Occipital lobe (tissue), 3 donors: ENCODE measurements at places on chromosomes 2 and 18.

DNA sequence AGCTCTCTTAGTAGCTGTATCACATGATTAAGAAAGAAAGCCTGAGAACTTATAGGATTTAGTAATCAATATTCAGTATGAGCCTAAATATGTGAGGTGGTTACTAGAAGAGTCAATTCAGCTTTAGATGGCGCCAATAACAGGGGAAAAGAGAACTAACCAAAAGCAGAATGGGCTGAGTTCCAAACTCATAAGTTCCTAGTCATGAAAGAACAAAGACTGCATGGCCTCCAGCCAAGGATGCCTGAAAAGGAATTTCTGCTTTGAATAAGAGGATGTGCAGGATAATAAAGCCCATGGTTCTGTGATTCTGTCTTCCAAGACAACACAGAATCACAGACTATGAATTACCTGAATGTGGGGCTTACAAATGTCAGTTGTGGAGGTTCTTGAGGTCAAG, 196.5 kb downstream of the SATB2 start:
- peak; percentile 29 for DNase-seq

DNA sequence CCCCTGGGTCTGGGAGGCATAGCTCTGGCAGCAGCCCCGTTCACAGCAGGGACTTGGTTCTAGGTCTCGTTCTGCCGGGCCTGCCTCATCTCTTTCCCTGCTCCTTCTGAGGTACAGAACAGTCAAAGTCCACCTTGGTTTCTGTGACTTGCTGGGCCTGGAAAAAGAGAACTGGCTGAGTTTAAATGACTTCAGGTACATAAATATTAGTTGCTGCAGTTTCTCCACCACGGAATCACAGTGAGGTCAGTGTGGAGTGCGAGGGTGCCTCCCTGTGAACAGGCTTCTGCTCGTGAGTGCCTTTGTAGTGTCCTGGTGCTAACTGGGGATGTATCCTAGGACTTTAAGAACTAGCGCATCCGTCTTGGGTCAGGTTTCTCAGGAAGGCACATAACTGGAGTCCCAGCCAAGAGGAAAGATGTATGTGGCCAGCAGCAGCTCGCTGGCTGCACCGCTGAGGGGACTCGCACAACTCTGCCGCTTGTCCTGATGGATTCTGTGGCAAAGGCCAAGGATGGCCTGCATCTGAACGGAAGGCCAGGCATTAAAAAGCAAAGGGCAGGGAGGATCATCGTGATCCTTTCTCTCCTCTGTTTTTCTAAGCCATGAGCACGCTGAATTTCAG, 188.6 kb downstream of the SH3RF3 start:
- DNase-seq = no peak

DNA sequence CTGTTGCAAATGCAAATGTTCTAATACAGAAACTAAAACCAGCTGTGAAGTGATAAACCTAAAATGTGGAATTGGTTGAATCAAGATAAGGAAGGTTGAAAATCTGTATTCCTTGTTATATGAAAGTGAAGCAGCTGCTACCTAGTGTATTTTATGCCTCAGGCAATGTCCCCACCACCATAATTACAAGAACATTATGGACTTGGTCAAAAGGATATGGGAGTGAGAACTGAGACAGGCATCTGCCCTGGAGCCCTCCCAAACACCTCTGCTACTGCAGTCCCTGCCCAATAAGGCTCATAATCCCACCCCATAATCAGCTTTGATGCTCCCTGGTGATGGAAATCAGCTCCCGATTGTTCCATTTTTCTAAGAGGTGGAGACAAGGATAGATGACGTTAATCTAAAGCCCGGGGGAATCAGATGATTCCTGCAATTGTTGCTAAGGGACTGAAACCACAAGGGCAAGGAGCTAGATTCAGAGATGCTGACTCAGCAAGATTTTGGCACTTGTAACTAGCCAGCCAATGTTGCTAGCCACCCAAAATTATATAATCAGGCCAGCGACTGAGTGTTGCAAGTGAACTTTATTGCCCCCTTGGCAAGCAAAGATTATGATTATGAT, 69.5 kb downstream of the EVA1A start:
- DNase-seq = no peak

GRCh38 chr2:139271149-139271548, 491.0 kb upstream of the NXPH2 start:
- DNase-seq = no peak

GRCh38 chr2:187393211-187393610, 54.8 kb downstream of the CALCRL start:
- no peak for DNase-seq

GRCh38 chr2:2101924-2102323, 229.2 kb downstream of the MYT1L start:
- DNase-seq = no peak

GRCh38 chr2:186593523-186593922, 3.7 kb downstream of the ITGAV start:
- no peak for DNase-seq

DNA sequence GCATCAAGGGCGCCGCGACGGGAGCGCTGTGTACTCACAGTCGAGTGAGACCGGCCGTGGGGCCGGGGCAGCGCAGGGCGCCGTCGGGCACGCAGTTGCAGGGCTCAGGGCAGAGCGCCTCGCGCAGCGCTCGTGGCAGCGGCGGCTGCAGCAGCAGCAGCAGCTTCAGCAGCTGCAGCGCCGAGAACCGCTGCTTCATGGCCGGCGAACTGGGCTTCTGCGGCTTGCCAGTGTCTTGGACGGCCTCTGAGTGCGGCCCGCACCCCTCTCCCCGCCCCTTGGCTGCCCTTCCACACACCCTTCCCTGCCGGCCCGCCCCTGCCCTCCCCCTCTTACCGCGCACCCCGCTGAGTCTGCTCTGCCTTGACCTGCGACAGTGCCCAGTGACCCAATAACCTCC, at the start of gene LHCGR:
LHCGR (minus strand) TSS at position 252 of the 400 bp plus-strand sequence; CDS start at position 199, 53 bp downstream.
- DNase-seq = no peak

GRCh38 chr2:127220768-127221527, 849 bp upstream of the CYP27C1 start:
- no peak for DNase-seq

GRCh38 chr2:108417254-108417653, 31.8 kb upstream of the GCC2 start:
- no peak for DNase-seq

- DNase-seq = no peak
Measured at GRCh38 chr2:96828436-96828835, 12.4 kb downstream of the CNNM3 start.

- no peak for DNase-seq
Measured at GRCh38 chr2:99805930-99806476, 316.2 kb upstream of the REV1 start.

DNA sequence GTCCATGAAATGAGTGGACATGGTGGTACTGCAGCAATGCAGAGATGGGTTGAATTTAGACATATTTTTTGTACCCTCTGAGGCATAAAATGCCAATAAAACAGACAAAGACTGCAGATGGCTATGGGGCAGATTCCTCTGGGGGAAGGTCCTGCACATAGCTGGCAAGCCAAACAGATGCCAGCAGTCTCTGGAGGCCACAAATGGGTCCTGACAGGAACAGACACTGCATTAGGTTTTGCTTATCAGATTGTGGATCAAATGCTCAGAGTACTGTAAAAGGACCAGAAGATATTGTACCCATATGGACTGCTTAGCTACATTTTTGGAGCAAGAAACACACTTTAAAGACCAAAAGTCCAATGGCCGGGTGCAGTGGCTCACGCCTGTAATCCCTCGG, 40.9 kb upstream of the ORC2 start:
- no peak for DNase-seq

DNA sequence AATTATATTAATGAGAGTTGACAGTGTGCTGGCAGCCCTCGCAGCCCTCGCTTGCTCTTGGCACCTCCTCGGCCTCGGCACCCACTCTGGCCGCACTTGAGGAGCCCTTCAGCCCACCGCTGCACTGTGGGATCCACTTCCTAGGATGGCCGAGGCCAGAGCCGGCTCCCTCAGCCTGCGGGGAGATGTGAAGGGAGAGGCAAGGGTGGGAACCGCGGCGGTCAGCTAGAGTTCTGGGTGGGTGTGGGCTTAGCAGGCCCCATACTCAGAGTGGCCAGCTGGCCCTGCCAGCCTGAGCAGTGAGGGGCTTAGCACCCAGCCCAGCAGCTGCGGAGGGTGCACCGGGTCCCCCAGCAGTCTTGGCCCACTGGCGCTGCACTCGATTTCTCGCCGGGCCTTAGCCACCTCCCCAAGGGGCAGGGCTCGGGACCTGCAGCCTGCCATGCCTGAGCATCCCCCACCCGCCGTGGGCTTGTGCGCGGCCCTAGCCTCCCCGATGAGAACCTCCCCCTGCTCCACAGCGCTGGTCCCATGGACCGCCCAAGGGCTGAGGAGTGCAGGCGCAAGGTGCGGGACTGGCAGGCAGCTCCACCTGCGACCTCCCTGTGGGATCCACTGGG, 68.2 kb upstream of the LRRTM4 start:
- no peak for DNase-seq

DNA sequence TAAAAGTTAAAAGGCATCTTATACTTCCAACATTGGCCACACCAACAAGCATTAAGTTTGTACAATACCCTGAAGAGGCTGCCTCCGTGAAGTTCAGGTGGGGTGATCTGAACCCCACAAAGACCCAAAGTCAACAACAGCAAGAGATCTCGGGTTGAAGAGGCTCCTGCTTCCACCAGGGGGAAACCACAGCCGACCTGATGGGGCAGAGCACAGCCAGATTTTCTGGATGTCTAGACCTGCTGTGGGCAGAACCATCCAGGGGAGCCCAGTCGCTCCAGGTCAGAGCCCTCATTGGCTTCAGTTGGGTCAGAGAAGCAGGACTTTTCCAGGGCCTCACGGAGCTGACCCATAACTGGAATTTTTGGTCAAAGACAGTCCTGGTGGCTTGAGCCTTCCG, 66.5 kb upstream of the ACKR3 start:
- DNase-seq = no peak

GRCh38 chr2:150129921-150130575, 357.4 kb downstream of the RND3 start:
- no peak for DNase-seq

GRCh38 chr18:2905854-2906703, 59.3 kb downstream of the EMILIN2 start:
- no peak for DNase-seq

DNA sequence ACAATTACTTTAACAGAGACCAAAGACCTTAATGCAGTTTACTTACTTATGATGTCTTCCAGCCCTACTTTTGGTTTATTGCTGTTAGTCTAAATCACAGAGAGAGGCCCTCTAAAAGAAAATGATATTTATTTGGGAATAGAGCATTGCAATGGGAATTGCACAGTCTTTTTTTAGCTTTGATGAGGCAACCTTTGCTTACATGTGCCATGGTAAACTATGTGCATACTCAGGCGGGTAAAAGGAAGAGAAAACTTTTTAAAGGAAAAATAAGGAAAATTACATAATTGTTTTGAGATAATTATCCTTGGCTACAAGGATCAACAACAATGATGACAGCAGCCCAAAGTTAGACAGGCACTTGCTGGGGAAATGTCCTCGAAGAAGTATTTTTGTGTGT, 78.6 kb downstream of the EFEMP1 start:
- no peak for DNase-seq

DNA sequence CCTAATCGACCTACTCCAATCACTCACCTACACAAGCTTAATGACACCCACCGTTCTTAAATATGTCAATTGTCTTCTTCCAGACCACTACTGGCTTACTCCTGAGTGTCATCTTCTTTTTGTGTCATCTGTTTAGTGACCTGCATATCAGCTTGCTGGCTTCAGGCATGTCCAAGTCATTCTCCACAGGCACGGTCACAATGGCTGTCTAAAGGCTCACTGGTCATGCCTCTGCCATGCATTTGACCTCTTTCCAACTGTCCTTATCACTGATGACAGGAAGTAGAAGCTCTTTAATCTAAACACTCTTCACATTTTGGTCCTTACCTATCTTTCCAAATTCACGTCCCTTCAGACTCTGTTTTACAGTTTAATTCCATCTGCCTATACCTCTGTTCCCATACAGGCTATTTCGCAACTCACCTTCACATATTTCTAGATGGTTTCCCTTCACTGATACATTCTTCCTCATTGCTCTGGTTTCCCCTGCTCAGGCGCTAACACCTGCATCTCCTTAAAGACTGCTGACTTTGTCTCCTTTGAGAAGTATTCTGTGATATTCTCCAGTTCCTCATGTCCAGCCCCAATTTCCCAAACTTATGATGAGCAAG, 217.5 kb downstream of the TRIB2 start:
- no peak for DNase-seq

DNA sequence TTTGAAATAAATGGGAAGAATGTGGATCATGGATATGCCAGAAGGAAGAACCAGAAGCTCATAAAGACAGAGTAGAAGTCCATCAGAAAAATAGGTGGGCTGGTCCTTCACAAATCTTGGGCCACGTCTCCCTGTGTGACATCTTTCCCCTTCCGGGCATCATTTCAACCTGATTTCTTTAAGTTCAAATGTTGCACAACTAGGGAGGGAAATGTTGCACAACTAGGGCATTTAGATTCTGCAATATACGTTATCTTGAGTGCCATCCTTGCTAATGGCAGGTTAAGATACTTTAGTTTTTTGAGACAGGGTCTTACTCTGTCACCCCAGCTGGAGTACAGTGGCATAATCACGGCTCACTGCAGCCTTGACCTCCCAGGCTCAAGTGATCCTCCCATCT, 129.6 kb downstream of the CERS6 start:
- no peak for DNase-seq

DNA sequence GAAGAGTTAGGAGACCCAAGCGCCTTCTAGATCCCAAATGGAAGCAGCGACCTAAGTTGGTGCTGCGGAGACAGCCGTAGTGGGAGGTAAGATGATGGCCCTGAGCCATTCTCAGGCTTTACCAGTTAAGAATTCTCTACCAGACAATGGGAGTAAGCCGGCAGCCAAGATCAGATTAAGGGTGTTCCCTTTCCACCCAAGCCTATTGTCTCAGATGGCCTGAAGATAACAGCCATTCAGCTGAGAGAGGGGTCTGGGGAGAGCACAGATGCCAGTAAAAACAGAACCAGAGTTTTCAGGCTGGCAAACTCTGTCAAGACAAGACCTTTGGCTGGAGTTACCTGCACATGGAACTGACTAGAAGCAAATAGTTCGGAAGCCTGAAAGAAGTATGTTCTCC, 191.7 kb upstream of the HAAO start:
- no peak for DNase-seq

- no peak for DNase-seq
Measured at GRCh38 chr18:32443706-32444215, 26.9 kb downstream of the GAREM1 start.

DNA sequence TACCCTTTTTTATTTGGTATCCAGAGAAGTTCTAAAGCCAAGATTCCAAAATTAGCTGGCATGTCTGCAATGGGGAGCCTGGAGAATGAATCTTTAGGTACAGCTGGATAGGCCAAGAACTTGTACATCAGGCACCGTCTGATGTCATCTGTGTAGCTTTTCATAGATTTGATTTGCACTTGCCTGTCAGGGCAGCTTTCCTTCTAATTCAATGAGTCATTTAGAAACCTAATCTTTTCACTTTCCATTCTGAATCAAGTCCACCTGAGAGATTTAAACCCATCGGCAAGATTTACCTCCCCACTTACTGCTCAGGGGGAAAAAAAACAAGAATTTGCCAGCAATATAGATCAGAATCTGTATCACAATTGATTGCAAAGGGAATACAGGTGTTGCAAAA, 60.9 kb upstream of the ACAA2 start:
- DNase-seq = no peak

GRCh38 chr2:46615986-46616485, 136.7 kb downstream of the TMEM247 start:
- no peak for DNase-seq
